ENCODE measurements at places on chromosomes 2 and 18. TPM values are rescaled to one million over a fixed set of nuclear protein-coding genes. Genes with fewer than 3 reads are reported as not detected.

GRCh38 chr2:240960309-240960970, 38.0 kb upstream of the SNED1 start:
- H3K4me3 ChIP-seq: no peak overlapping the region
- no peaks in the 10 kb centered on the region for H3K27me3 ChIP-seq
- no peaks in the 10 kb centered on the region for H3K4me1 ChIP-seq
- no peak for DNase-seq
- no peak overlapping the region for H3K27ac ChIP-seq

DNA sequence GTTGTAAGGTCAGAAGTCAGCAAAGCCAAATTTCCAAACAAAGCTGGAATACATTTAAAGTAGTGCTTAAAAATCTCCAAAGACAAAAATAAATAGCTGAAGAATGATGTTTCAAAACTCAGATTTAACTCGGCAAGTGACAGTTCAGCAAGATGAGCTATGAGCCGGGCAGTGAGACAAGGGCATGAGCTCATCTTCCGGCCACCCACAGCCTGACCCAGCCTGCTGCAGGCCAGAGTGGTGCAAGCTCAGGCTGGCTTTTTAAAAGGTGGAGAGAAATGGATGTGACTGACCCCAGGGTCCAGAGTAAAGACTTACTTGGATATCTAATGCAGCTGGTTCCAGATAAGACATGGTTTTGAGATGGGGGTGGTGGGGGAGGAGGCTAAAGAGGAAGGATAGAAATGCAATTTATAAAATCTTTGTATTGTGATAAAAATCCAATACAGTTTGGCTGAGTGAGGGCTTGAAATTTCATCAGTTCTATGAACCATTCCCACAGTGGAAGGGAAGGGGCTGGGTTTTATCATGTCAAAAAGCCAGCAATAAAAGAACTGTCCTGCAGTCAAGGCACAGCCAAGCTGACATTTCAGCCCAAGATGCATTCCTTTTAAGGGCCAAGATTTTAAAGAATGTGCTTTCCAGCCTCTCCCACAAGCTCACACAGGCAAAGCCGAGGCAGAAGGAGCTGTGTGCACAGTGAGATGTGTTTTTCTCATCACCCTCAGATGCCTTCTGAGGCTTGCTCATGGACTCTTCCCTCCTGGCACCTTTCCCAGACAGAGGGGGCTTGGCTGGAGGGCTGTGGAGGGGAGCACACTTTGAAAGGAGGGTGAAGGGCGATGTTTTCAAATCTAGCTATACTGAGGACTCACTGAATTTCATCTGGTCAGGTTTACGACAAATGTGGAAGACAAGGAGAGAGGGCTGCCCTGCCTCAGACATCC, 97.9 kb upstream of the KLHL29 start:
- no peak for DNase-seq

WDFY1 gene
- 41.1 TPM for total RNA-seq

DNA sequence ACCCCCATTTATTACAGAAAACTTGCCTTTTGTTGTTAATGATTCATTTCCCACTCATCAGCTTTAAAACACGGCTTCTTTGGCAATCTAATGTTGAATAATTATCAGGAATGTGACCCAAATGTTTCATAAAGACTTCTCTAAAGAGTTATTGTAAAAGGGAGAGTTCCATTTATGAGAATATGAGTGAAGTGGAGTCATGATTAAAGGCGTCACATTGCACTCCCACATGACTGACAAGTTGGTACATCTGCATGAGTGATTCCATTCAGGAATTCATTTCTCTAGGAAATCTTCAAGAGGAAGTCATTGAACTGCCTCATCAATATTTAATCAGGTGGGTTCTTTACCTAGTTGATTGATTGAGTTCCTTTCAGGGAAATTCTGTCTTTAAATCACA, 184.8 kb downstream of the LNPK start:
- H3K4me3 ChIP-seq: no peak overlapping the region
- no peaks in the 10 kb centered on the region for H3K4me1 ChIP-seq
- no peaks in the 10 kb centered on the region for H3K27me3 ChIP-seq

- H3K4me1 ChIP-seq: no peaks in the 10 kb centered on the region
- no peak overlapping the region for H3K4me3 ChIP-seq
- DNase-seq: no peak
- no peak overlapping the region for H3K27ac ChIP-seq
- no peaks in the 10 kb centered on the region for H3K27me3 ChIP-seq
- H3K36me3 ChIP-seq: no peaks in the 10 kb centered on the region
These were observed 149.4 kb downstream of the PMAIP1 start for GRCh38 chr18:60049172-60049571.

DNA sequence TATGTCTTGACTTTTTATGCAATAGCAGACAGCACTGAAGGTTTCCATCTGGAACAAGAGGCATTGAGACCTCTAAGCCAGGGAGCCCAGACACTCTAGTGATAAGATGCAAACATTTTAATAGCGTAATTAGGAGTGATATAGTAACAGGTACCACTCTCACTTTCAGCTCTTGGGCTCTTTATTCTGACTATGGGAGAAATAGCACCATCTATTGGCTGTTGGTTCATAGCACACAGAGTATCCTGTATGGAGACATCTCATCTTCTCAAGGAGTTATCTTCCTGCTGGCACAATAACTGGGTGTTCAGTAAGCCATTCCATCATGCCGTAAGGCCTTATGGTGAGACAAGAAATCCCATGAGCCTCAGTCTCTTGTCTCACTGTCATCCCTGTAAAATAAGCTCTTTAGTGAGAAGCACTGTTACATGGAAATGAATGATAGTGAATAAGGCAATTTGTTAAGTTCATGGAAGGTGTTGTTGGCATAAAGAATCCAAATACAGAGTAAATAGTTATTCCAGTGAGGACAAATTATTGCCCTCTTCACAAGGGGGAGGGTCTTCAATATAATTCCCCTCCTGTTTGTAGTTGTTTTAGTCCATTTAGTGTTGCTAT, 48.3 kb downstream of the THUMPD2 start:
- peaks cover 5% of the 10 kb centered on the region for H3K36me3 ChIP-seq
- H3K4me3 ChIP-seq: no peak overlapping the region
- no peak for DNase-seq
- no peaks in the 10 kb centered on the region for H3K27me3 ChIP-seq

DNA sequence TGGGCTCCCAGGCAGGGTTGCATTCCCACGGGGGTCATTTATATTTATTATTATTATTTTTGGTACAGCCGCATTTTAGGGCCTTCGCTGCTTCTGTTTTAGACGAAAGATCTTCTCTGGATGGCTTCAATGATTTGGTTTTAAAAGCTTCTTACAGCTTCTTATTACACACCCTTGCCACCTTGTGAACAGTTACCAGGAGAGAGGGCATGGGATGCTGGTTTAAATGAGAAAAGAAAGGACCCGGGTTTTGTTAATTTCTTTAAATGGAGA, 1.7 kb downstream of the SH3RF3 start:
- no peak for DNase-seq
- no peak overlapping the region for H3K27ac ChIP-seq
- H3K4me3 ChIP-seq: peak overlapping the region; percentile 39
- peaks cover 31% of the 10 kb centered on the region for H3K4me1 ChIP-seq

- no peak overlapping the region for H3K4me3 ChIP-seq
- H3K4me1 ChIP-seq: no peaks in the 10 kb centered on the region
- H3K27ac ChIP-seq: no peak overlapping the region
- no peaks in the 10 kb centered on the region for H3K27me3 ChIP-seq
- no peaks in the 10 kb centered on the region for H3K36me3 ChIP-seq
- no peak for DNase-seq
These were observed 527.7 kb downstream of the TNS1 start for GRCh38 chr2:217475101-217475500.

GRCh38 chr2:85137156-85137555, 4.0 kb downstream of the TCF7L1 start:
- no peaks in the 10 kb centered on the region for H3K36me3 ChIP-seq
- H3K4me1 ChIP-seq: peaks cover 22% of the 10 kb centered on the region
- peaks cover 36% of the 10 kb centered on the region for H3K27me3 ChIP-seq
- H3K4me3 ChIP-seq: no peak overlapping the region
- DNase-seq: no peak
- H3K27ac ChIP-seq: no peak overlapping the region

DNA sequence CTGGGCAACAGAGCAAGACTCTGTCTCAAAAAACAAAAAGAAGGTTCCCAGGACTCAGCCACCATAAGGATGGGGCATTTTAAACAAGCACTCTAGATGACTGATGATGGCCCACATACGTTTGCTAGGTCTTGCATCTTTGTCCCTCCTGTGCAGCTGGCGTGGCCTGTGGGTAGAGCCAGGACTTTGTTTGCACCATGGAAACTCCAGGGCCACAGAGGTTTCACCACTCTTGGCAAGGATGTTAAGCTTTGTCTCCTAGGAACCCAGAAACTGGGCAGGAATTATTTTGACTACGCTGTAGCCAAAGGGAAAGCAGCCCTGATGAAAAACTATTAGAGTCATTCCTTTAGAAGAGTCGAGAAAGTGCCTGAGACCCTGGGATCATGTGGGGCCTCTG, 75.3 kb upstream of the STPG4 start:
- no peak overlapping the region for H3K27ac ChIP-seq
- DNase-seq: no peak
- no peaks in the 10 kb centered on the region for H3K27me3 ChIP-seq
- no peaks in the 10 kb centered on the region for H3K4me1 ChIP-seq
- H3K36me3 ChIP-seq: no peaks in the 10 kb centered on the region
- no peak overlapping the region for H3K4me3 ChIP-seq

ST3GAL5 gene
- 76.7 TPM for total RNA-seq

GRCh38 chr2:5125017-5125730, 567.0 kb upstream of the SOX11 start:
- H3K36me3 ChIP-seq: no peaks in the 10 kb centered on the region
- no peaks in the 10 kb centered on the region for H3K4me1 ChIP-seq
- H3K27ac ChIP-seq: no peak overlapping the region
- no peak for DNase-seq
- no peak overlapping the region for H3K4me3 ChIP-seq

GRCh38 chr18:22332590-22332989, 85.1 kb downstream of the CTAGE1 start:
- no peaks in the 10 kb centered on the region for H3K36me3 ChIP-seq
- H3K4me1 ChIP-seq: peaks cover 4% of the 10 kb centered on the region
- no peak for DNase-seq
- H3K4me3 ChIP-seq: no peak overlapping the region
- no peaks in the 10 kb centered on the region for H3K27me3 ChIP-seq

DNA sequence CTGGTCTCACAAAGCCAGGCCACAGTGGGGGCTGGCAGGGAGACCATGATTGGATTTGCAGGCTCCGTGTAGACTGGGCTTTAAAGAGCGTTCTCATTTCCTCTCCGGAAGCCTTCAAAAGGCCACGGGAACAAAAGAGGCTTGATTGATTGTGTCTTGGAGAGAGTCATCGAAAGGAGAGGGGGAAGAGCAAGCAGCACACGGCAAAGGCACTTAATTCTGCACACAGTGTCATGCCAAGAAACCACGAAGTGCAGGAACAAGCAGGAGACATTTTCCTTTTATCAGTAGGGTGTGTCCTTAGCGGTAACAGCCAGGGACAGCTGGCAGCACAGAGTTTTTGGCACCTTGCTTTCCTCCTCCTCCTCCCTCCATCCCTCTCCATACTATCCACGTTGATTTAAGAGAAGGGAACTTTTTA, 47.7 kb downstream of the GLI2 start:
- no peak overlapping the region for H3K27ac ChIP-seq
- H3K4me1 ChIP-seq: no peaks in the 10 kb centered on the region
- H3K4me3 ChIP-seq: no peak overlapping the region
- no peaks in the 10 kb centered on the region for H3K36me3 ChIP-seq

GRCh38 chr2:36190097-36190496, 165.5 kb upstream of the CRIM1 start:
- H3K4me1 ChIP-seq: no peaks in the 10 kb centered on the region
- no peaks in the 10 kb centered on the region for H3K36me3 ChIP-seq
- H3K27ac ChIP-seq: no peak overlapping the region
- H3K4me3 ChIP-seq: no peak overlapping the region
- H3K27me3 ChIP-seq: no peaks in the 10 kb centered on the region
- DNase-seq: no peak

MC5R gene
- total RNA-seq: not detected

DNA sequence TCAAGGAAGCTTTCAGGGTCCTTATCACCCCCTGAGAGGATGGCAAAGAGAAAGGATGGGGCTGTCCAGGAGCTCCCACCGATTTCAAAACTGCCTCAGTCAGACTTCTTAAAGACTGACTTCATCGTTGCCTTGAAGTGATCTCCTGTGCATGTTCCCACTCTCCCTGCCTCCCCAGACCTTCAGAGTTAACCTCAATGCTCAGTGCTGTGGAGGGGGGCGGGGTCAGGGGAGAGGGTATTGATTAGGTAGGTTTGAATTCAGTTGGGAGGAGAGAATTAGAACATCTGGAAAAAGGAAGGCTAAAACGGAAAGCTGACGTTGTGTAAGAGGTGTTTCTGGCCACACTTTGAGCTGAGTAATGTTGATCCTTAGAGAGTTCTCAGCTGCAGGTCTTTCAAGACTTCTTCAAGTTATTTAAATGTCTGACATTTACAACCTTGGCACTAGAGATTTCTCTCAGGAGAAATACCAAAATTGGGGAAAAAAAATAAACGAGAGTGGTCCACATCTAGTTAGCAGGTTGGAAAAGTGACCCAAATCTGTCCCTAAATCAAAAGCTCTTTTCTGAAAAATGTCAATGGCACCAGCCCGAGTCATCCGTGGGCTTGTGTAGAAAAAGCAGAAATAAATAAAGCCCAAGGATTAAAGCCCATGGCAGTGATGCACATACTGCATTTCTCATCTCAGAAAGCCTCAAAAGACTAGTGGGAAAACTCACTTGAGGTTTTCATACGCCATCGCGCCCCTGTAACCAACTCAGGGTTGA, 134.7 kb upstream of the EPAS1 start:
- no peak for DNase-seq
- no peaks in the 10 kb centered on the region for H3K4me1 ChIP-seq
- no peak overlapping the region for H3K4me3 ChIP-seq
- H3K27me3 ChIP-seq: no peaks in the 10 kb centered on the region
- H3K27ac ChIP-seq: no peak overlapping the region

CD226 gene
- 74.0 TPM for total RNA-seq

DNA sequence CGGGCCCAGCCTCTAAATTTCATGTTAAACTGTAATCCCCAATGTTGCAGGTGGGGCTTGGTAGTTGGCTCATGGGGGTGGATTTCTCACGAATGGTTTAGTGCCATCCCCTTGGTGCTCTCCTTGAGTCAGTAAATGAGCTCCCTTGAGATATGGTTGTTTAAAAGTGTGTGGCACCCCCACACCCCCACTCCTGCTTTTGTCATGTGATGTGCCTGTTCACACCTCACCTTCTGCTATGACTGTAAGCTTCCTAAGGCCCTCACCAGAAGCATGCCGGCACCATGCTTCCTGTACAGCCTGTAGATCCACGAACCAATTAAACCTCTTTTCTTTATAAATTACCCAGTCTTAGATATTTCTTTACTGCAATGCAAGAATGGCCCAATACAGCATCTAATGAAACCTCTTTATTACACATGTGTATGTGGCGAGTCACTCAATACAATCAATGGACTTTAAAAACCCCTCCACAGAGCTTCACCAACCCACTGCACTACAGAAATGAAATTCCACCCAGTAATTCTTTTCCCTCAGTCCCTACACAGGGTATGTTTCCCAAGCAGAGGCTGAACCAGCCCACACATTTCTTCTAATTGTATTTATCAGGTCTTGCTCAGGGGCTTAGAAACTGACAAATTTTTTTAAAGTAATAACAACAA, 47.3 kb downstream of the WDFY1 start:
- H3K27ac ChIP-seq: no peak overlapping the region
- no peak overlapping the region for H3K4me3 ChIP-seq
- H3K27me3 ChIP-seq: no peaks in the 10 kb centered on the region
- H3K36me3 ChIP-seq: peaks cover 62% of the 10 kb centered on the region
- H3K4me1 ChIP-seq: peaks cover 2% of the 10 kb centered on the region

CROCC2 gene
- not detected for total RNA-seq

CCDC102B gene
- 2.6 TPM for total RNA-seq

TEKT4 gene
- not detected for total RNA-seq

GRCh38 chr2:151906633-151906998, 78.4 kb upstream of the ARL5A start:
- H3K27ac ChIP-seq: no peak overlapping the region
- no peak for DNase-seq
- H3K36me3 ChIP-seq: no peaks in the 10 kb centered on the region
- no peaks in the 10 kb centered on the region for H3K27me3 ChIP-seq
- no peaks in the 10 kb centered on the region for H3K4me1 ChIP-seq
